ENCODE measurements at places on chromosomes 6 and 20. TPM values are rescaled to one million over a fixed set of nuclear protein-coding genes. Genes with fewer than 3 reads are reported as not detected.

Gene BTBD9
- total RNA-seq: 49.7 TPM

Gene SLC35D3
- not detected for total RNA-seq

Gene COL19A1
- total RNA-seq: not detected

DNA sequence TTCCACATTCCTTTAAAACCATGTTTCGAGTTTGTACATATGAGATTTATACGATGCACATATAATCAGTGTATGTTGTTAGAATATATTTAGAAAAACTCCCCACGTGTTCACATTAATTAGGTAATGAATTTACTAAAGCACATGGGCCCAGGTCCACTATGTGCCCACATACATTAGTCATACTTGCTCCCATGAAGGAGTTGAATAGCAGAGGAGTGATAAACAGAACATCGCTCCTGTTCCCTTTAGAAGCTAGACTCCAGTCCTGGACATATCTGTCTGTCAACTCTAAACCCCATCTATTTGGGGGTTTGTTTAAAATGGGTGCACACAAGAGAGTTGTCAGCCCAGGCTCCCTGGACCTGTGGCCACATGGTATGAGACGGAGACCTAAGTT, 108.1 kb upstream of the TIAM2 start:
- DNase-seq: no peak

GRCh38 chr20:17456279-17456678, 74.9 kb downstream of the BFSP1 start:
- no peak for DNase-seq

GRCh38 chr20:35942243-35942642, 12.1 kb downstream of the SCAND1 start:
- DNase-seq: no peak

GRCh38 chr20:44632103-44632752, 19.3 kb downstream of the ADA start:
- no peak for DNase-seq

DNA sequence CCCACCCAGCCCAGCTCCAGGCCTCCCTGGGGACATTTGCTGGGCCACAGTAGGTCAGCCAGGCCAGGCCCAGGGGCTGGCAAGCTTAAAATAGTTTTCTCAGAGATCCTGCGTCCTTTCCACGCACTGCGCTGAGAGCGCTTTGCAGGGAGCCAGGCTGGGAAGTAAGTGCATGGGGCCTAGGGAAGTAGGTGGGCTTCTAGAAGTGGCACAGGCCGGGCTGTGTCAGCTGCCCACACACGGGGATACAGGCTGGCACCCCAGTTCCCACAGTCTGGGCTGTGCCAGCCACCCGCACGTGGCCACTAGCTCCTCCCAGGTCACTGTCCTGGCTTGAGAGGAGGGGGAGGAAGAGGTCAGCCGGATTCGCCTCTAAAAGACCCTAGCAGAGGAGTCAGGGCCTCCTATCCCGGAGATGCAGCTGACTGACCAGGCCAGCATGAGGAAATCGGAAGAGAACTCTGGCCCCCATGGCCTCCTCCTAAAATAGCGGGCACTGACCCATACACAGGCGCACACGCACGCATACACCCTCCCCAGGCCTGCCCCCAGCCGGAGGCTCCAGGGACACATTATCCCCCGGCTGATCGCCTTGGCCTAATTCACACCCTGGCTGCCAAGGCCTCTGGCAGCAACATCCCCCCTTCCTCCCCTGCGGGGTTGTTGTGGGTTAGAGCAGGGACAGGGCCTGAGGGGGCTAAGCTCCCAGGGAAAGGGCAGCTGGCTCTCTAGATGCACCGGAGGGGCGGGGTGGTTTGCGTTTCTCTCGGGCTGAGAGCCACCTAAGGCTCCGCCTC, 5.4 kb downstream of the SLCO4A1 start:
- DNase-seq: no peak

- no peak for DNase-seq
Observed at GRCh38 chr6:42400886-42401612, 50.7 kb downstream of the TRERF1 start.

DNA sequence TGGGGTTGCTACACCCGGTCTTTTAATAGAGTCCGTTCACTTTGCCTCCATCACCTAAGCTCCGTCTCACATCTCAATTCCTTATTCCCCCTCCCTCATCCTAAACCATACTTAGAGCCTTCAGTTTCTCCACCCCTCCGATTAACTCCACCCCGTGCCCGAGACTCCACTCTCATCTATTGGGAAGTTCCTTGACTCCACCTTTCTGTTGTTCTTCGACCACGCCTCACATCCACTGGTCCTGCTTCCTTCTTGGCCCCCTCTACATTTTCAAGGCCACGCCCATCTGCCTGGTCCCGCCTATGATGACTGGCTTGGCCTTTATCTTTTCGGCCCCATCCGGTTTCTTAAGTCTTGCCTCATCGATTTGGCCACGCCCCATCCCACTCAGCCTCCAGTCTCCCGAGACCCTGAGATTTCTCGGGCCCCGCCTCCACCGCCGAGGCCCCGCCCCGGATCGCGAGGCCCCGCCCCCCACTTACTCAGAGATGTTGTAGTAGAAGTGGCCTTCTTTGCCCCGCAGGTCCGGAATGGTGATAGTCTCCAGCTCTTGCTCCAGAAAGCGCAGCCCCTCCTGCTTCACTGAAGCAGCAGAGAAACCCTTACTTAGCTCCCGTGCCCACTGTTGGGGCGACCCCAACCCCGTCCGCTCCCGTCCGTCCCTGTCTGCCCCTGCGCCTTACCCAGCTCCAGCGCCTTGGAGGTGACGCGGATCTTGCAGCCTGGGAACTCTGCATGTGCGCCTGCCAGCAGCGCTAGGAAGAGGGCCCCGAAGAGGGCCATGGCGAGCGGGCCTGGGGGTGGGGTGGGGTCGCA, 1.1 kb downstream of the PLTP start:
- DNase-seq: peak; percentile 97

DNA sequence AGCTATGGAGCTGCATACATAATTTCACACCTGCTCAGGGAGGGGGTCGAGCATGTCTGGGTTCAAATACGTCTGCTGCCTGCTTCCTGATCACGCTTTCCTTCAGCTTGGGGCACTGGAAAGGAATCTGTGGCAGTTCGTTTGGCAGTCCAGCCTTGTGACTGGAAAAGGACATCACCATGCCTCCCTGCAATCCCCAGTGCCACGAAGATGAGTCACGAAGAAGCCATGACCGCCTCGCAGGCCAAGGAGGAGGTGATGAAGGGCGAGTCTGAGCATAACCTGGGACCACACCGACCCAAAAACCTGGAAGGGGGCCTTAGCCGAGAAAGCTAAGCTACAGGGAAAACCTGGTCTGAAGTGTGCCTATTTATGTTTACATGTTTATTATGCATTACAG, 13.1 kb downstream of the JAG1 start:
- DNase-seq: no peak

- DNase-seq: no peak
Observed at GRCh38 chr6:17724341-17724740, 17.6 kb upstream of the NUP153 start.

DNA sequence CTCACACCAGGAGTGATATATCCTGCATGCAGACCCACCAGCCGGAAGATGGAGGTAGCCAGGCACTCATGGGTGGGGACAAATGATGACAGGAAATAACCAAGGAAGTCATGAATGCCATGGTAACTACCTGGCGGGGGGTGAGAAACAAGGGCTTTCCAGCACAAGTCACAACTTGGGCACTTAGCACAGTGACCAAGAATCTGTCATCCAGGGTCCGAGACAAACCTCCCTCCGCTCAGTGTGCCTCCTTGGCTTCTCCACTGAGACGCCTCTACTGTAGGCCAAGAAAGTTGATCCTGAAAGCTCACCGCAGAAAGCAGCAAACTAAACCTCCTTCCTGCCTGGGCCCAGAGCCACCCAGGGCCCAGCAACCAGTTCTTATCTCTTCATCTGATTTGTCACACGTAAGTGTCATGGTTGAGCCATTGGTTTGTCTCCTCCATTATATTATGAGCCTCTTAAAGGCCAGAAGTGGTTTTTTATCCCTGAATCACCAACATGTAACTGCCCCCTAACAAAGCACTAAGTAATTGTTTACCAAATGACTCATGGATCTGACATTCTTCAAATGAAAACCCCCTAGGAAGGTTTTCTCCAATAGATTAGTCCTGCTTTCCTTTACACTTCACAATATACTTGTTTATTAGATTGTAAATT, 84.3 kb upstream of the TAB2 start:
- no peak for DNase-seq

- no peak for DNase-seq
Observed at GRCh38 chr6:155400654-155400965, 55.0 kb downstream of the NOX3 start.

GRCh38 chr6:39008737-39009136, 39.8 kb upstream of the GLP1R start:
- no peak for DNase-seq

DNA sequence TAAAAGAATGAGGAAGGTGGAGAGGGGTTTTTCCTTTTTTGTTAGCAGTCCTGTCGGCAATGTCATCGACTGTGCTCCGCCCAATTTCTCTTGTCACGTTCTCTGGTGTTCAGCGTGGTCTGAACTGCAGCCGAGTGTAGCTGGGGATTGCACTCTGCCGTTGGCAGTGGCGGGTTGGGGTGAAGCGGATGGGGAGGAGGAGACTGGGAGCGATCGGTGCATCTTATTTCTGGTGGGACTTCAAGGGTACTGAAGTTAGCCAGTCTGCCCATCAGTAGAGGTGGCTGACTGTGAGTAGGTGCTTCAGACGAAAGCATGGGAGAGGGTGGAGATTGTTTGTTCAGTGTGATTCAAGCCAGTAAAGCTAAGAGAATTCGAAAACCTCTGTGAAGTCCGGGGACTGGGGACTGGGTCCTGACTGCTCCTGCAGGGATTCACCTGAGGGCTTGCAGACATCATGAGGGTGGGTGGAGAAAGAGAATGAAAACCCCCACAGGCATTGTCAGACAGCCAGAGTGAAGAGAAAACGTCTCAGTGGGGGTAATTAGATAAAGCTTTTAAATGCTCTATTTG, 5.1 kb downstream of the RREB1 start:
- no peak for DNase-seq

GRCh38 chr6:3381233-3381921, 75.5 kb downstream of the SLC22A23 start:
- DNase-seq: no peak

DNA sequence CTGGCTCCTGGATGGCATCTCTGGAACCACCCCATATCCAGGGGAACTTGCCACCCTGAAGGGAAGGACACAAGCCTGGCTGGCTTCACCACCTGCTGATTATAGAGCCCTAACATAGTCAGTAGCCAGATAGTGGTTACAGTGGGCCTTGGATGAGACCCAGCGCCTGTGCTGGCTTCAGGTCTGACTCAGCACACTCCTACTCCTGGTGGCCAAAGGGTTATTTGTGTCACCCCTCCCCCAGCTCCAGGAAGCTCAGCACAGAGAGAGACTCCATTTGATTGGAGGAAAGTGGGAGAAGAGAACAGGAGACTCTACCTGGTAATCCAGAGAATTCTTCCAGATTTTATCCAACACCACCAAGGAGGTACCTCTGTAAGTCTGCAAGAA, 12.8 kb downstream of the SNX14 start:
- no peak for DNase-seq

DNA sequence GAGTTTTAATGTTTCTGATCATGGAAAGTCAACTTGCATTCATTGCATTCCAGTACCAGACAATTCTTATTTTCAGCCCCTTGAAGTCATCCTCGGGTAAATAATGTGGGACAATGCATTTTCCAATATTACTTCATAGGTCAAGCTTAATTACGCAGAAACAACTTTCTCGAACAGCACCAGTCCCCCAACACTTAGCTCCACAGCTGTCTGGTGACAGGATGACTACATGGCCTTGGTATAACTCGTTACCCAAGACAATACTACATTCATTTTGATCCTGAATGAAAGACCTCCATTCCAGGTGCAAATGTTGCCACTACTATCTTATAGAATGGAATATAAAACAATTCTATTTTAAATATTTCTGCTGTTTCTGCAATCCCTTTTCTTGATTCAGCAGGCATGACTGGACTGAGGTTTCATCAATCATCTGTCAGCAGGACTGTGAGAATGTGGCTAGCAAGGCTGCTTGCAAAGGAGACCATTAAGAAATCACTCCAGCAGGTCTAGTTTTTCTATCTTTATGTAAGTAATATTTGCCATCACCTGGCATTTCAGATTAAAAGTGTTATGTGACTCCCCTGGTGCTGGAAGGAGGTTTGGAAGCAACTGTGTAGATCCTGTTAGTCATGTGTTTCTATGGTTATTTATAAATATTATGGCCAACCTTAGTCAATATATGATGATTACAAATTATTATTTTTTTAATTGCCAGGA, 147.9 kb downstream of the HAO1 start:
- no peak for DNase-seq
